Stimulated activated CD8-positive, alpha-beta memory T cell treated with anti-CD3 and anti-CD28 coated beads, Interleukin-2, amount 100 ng/mL, for 1 hour (primary cell): ENCODE measurements at places on chromosomes 4 and X.

DNA sequence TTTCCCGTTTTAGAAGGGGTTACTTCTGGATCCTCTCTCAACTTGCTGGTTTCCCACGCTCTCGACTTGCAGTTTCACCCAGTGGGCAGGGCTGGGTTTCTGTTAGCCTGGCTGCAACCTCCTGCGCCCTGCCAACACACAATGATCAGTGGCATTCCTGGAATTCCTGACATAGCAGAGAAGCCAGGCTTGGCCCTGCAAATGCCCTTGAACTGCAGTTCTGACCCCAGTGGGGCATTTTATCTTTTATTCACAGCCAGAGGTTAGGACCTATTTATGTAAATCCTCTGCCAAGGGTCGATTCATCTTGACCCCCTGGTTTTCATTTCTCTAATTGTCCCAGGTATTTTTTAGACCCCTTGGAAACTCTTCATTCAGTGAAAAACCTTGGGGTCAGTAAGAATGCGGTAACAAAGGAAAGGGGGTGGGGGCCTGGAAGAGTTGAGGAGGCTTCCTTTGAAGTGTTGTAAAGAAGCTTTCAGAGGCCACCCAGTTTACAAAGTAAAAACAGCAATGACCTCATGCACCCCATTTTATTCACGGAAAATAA lies 217.6 kb downstream of the ZNF674 start:
- no peak for DNase-seq

DNA sequence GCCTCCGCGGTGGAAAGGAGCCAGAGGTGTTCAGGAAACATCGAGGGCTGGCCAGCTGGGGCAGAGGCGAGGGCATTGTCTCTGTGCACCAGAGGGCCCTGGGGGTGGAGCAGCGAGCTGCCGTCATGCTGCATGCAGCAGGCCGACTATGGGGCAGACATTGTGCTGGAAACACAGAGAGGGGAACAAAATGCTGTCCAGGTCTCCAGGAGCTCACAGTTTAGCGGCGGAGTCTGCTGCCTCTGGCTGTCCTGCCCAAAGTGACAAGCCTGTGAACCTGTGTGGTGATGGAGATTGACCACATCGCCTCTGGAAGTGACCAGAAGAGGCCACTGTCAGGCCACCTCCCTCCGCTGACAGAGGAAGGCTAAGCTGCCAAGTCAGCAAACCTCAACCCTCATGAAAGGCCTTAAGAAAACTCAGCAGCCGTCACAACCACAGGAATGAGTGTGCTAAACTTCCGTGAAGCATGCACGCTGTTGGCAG lies 20.1 kb upstream of the SASH3 start:
- no peak for DNase-seq

- no peak for DNase-seq
These were observed 436.0 kb downstream of the ARHGAP24 start for GRCh38 chr4:85910985-85911384.

- DNase-seq: no peak
These were observed 1.1 kb upstream of the NLGN3 start for GRCh38 chrX:71143508-71143907.

DNA sequence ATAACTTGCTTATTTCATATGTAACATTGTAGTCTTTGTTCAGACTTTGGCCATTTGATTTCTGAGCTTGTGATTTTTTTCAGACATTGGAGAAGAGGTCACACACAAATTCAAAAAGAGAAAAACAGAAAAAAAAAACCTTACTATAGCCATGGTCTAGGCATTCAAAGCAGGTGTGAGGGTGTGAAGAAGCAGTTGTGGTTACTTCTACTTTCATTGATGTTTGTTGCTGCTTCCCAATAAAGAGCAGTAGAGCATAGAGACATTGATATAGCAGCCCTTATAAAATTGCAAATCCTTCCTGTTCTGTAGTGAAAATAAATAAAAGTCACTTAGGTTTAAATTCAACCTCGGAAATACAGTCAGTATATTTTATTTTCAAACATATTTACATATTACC lies 671.6 kb downstream of the GRXCR1 start:
- no peak for DNase-seq

GRCh38 chr4:156939801-156940200 lies 31.8 kb downstream of the PDGFC start:
- DNase-seq: no peak

GRCh38 chrX:77446029-77446585 lies 1.1 kb upstream of the FGF16 start:
- DNase-seq: no peak

GRCh38 chr4:137310593-137311490 lies 221.5 kb downstream of the PCDH18 start:
- no peak for DNase-seq

DNA sequence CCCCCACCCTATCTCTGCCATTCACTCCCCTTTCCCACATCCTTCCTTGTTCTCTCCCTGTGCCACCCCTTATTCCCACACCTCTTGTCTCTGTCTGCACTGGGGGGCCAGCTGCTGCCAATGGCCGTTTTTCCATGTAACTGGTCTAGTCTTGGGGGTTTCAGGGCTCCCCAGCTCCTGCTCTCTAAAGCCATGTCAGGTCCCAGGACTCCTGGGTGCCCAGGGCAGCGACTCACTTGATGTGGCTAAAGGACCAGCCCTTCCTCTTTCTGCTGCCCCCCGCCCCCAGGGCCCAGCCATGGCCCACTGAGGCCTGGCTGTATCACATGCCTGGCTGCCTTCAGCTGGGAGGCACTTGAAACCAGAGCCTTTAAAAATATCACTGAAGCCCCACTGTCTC lies 10.0 kb downstream of the NLGN3 start:
- no peak for DNase-seq

DNA sequence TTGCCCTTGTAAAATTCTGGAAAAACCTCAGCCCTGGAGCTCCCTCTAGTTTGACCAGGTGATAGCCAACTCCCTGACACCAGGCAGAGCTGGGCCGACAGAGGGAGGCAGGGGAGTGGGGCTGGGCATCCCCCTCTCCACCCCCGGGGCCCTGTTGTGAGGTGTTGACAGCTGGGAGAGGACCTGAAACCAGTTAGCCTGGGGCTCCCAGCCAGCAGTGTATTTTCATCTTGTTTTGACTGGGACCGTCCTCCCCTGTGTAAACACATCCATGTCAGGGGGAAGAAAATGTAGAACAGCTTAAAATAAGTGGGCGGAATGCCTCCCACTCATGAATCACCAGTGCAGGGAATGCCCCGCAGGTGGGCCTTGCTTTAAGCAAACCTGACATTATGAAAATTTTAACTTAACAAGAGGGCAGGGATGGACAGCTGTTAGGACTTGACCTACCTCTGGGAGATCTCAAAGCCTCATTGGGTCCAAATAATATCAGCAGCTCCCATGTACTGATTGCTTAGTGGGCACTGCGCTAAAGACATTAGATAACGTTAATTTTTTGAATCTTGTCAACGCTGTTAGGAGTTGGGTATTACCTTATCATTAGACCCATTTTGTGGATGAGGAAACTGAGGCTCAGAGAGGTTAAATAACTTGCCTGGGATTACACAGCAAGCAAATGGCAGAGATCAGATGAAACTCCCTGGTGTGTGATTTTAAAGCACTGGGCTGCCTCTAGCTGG lies 45.9 kb downstream of the TSC22D3 start:
- DNase-seq: no peak
